Mesothelial cell of epicardium (in vitro differentiated cells): ENCODE measurements at places on chromosomes 11 and 22. TPM values are rescaled to one million over a fixed set of nuclear protein-coding genes. Genes with fewer than 3 reads are reported as not detected.

The APOA1 gene
- total RNA-seq = 0.65 to 1.1 TPM (median 0.75 TPM) in 3 replicates

The QSER1 gene
- total RNA-seq = 62.6 to 64.9 TPM (median 63.0 TPM) in 3 replicates

The GLB1L2 gene
- total RNA-seq = 8.9 to 9.9 TPM (median 9.5 TPM) in 3 replicates

The RGL4 gene
- total RNA-seq = 0.07 TPM in 1 of 3 replicates, not detected in the others

The TANGO2 gene
- total RNA-seq = 13.4 to 17.5 TPM (median 15.6 TPM) in 3 replicates

The C1QTNF6 gene
- total RNA-seq = 51.8 to 58.3 TPM (median 54.1 TPM) in 3 replicates

The BTG4 gene
- total RNA-seq = not detected in 3 replicates

The PTPRCAP gene
- total RNA-seq = 1.4 to 1.8 TPM (median 1.6 TPM) in 3 replicates

The KRTAP5-8 gene
- total RNA-seq = 0.18 to 0.73 TPM (median 0.25 TPM) in 3 replicates

The HTR3A gene
- not detected in 3 replicates for total RNA-seq

The SF1 gene
- total RNA-seq = 529 to 536 TPM (median 533 TPM) in 3 replicates

The PITPNM1 gene
- 54.9 to 56.0 TPM (median 55.8 TPM) in 3 replicates for total RNA-seq

DNA sequence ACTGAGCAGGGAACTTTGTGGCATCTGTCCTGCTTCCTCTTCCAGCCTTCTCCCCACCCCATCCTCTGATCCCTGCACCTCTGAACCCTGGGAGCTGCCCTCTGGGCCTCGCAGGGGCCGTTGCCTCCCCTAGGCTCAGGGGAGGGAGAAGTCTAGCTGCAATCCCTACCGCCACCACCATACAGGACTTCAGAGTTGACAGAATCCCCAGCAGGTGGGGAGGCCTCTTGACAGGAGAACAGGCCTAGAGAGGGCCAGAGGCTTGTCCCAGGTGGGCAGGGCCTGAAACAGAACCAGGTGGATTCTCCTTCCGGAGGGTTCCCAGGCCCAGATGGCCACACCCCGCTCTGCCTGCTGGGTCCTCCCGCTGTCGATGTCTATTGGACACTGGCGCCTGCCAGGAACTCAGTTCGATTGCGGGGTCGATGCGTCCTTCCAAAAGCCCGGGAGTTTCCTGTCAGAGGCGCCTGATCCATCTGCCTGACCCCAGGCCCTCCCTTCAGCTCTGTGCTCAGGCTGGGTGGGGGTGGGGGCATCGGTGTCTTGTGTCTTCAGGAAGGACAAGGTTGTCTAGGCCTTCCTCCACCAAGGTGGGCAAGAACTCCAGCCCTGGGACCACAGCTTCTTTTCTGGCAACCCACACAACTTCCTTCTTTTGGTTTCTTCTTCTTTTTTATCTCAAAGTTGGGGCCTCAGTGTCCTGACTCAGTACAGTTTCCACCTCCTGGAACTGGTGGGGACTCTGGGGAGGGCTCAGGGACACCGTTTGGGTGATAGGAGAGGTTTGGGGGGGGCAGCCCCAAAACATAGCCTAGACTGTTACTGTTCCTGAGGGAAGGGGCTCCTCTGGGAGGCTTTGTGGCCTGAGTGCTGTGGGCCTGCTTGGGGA is 6.4 kb downstream of the STARD10 start:
- H3K27me3 ChIP-seq = no peaks in the 10 kb centered on the region
- peaks cover 11% of the 10 kb centered on the region for H3K4me1 ChIP-seq
- no peak for DNase-seq
- peak overlapping the region; percentile 34 for H3K27ac ChIP-seq

GRCh38 chr22:44491269-44492035 is 6.6 kb downstream of the RTL6 start:
- no peak overlapping the region for H3K4me3 ChIP-seq
- peaks cover 18% of the 10 kb centered on the region for H3K4me1 ChIP-seq
- H3K27me3 ChIP-seq = no peaks in the 10 kb centered on the region
- no peak overlapping the region for H3K27ac ChIP-seq

GRCh38 chr22:17190702-17191101 is 28.5 kb downstream of the ADA2 start:
- no peaks in the 10 kb centered on the region for H3K27me3 ChIP-seq
- no peaks in the 10 kb centered on the region for H3K4me1 ChIP-seq
- no peak overlapping the region for H3K4me3 ChIP-seq
- peaks cover 8% of the 10 kb centered on the region for H3K36me3 ChIP-seq

GRCh38 chr11:78731027-78731426 is 156.4 kb upstream of the NARS2 start:
- H3K4me3 ChIP-seq = no peak overlapping the region
- H3K27me3 ChIP-seq = no peaks in the 10 kb centered on the region
- no peak overlapping the region for H3K27ac ChIP-seq
- peaks cover 3% of the 10 kb centered on the region for H3K4me1 ChIP-seq
- no peak for DNase-seq

- H3K27ac ChIP-seq = no peak overlapping the region
- H3K27me3 ChIP-seq = peaks cover 7% of the 10 kb centered on the region
- no peaks in the 10 kb centered on the region for H3K36me3 ChIP-seq
- no peak for DNase-seq
- H3K4me1 ChIP-seq = no peaks in the 10 kb centered on the region
- no peak overlapping the region for H3K4me3 ChIP-seq
Measured at GRCh38 chr22:34210301-34210700, 290.0 kb upstream of the LARGE1 start.

- peaks cover 15% of the 10 kb centered on the region for H3K27me3 ChIP-seq
- no peaks in the 10 kb centered on the region for H3K36me3 ChIP-seq
- H3K27ac ChIP-seq = no peak overlapping the region
- no peaks in the 10 kb centered on the region for H3K4me1 ChIP-seq
- no peak for DNase-seq
Measured at GRCh38 chr11:2355000-2355644, 22.0 kb upstream of the CD81 start.

DNA sequence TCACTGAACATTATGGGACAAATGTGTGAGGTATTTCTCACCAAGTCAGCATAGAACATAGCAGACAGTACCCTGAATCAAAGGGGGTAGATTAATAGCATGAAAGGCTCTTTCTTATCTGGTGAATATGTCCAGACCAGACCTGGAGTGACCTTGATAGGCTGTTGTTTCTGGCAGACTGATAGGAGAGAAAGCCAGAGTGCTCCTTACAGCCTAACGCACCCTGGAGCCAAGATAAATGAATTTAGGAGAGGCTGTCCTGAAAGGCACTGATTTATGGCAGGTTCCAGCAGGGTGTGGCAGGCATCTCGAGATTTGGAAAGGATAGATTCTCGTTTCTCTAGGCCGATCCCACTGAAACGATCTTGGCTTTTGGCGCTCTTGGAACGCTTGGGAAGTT is 204.6 kb downstream of the DBX1 start:
- H3K4me3 ChIP-seq = no peak overlapping the region
- no peak for DNase-seq
- no peaks in the 10 kb centered on the region for H3K27me3 ChIP-seq
- no peak overlapping the region for H3K27ac ChIP-seq

GRCh38 chr11:69985641-69986439 is 92.3 kb upstream of the ANO1 start:
- no peak for DNase-seq
- H3K4me3 ChIP-seq = peak overlapping the region; percentile 55
- H3K36me3 ChIP-seq = peaks cover 2% of the 10 kb centered on the region
- peaks cover 28% of the 10 kb centered on the region for H3K4me1 ChIP-seq
- H3K27me3 ChIP-seq = peaks cover 89% of the 10 kb centered on the region

DNA sequence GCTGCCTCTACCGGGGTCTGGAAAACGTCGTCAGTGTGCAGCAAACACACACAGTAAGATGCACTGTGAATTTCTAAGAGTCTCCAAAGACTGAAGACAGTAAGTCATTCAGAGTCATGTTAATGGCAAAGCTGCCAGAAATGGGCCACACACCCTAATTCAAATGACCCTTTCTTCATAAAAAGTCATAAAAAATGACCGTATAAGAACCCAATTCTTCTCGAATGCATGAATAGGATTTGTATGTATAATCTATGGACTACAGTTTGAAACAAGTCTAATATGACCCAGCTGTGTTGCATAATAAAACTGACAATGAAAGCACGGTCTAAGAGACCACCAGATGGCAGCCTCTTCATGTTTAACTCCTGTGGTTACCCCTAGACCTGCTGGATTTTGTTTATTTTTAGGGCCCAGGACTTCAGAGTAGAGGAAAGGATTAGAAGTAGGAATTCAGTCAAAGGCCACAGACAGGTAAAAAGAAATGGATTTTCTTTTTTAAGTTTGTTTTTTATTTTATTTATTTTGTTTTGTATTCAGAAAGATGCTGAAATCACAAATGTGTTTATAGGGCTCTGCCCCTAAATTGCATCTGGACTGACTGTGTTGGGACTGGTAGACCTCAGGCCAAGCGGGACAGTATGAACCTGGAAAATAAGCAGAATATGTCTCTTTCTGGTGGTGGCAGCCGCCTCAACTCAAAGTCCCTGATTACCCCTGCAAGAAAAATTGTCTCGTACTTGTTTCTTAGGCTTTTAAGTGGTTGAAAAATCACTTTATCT is 32.1 kb upstream of the SLC5A12 start:
- H3K4me3 ChIP-seq = no peak overlapping the region
- no peak for DNase-seq
- H3K27me3 ChIP-seq = peaks cover 5% of the 10 kb centered on the region
- peaks cover 6% of the 10 kb centered on the region for H3K4me1 ChIP-seq

DNA sequence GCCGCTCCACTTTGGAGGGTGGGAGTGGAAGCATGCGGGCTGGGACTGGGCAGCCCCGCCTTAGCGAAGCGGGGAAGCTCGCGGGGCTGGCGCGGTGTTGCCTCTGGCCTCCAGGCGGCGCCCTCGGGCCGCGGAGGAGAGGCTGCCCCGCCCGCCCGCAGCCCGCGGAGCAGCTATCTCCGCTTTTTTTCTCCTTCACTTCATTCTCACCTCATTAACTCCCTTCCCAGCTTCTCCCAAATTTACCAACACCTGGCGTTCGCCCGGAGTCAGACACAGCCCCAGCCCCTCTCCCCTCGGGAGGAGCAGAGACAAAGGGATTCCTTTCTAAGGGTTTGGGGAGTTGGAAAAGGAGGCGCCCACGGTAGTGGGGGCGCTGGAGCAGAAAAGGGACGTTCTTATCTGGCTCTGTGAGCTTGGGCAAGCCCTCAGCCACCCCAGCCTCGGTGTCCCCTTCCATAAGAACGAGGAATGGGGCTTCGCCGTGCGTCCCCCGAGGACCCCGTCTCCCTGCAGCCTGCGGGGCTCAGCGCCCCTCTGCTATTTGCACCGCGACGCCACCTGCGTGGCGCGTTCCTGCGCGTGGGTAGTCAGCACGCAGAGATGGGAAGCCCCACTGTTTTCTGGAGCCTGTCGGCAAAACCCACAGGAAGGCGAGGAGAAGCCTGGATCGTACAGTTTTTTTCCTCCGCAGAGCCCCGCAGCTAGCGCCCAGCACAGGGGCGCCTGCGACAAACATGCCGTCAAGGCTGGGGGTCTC is 1.5 kb upstream of the WNT11 start:
- peaks cover 18% of the 10 kb centered on the region for H3K4me1 ChIP-seq
- no peaks in the 10 kb centered on the region for H3K36me3 ChIP-seq
- peaks cover 70% of the 10 kb centered on the region for H3K27me3 ChIP-seq
- peak overlapping the region; percentile 65 for H3K4me3 ChIP-seq

GRCh38 chr11:65867284-65868071 is 5.1 kb downstream of the EFEMP2 start:
- H3K4me3 ChIP-seq = no peak overlapping the region
- no peaks in the 10 kb centered on the region for H3K27me3 ChIP-seq
- H3K4me1 ChIP-seq = peaks cover 19% of the 10 kb centered on the region

- H3K4me3 ChIP-seq = no peak overlapping the region
- H3K4me1 ChIP-seq = peaks cover 22% of the 10 kb centered on the region
- peaks cover 6% of the 10 kb centered on the region for H3K36me3 ChIP-seq
- H3K27ac ChIP-seq = no peak overlapping the region
- no peak for DNase-seq
Measured at GRCh38 chr11:503179-503981, 3.7 kb downstream of the RNH1 start.

DNA sequence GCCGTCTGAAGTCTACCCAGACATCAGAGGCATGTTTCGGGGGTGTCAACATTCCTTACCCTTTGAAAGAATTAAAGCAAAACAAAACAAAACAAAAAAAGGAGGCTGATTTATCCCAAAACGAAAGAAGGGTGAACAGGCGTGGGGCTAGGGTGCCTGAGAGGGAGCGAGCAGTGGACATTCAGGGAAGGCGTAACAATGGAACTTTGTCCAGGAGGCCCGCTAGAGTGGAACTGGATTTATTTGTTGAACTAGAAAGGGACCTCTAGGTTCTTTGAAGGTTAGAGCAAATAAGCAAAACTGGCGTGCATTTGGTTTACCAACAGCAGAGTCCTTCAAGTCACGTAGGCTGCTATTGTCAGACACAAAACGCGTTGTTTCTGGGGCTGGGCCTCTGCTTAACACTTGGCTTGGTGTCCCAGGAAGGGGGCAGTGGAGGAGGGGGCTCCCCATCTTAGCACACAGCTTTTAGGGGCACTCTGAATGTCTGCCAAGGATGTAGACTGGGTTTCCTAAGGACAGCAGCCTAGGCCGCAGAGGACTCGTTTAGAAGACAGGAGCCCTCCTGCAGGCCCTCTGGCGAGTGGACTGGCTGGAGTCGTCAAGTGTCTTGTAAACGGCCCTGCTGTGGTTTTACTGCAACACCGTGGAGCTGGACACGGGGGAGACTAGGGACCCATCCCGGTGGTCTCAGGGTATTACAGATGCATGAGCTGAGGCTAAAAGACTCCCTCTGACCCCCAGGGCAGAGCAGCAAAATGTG is 203.7 kb upstream of the SORL1-AS1 start:
- peak overlapping the region; percentile 100 for H3K27ac ChIP-seq
- DNase-seq = no peak
- H3K4me1 ChIP-seq = peaks cover 50% of the 10 kb centered on the region
- H3K36me3 ChIP-seq = no peaks in the 10 kb centered on the region

- no peaks in the 10 kb centered on the region for H3K36me3 ChIP-seq
- H3K4me3 ChIP-seq = no peak overlapping the region
- H3K27me3 ChIP-seq = no peaks in the 10 kb centered on the region
- no peak for DNase-seq
Measured at GRCh38 chr11:104322696-104323095, 158.7 kb upstream of the PDGFD start.

- no peak overlapping the region for H3K27ac ChIP-seq
- no peak overlapping the region for H3K4me3 ChIP-seq
- H3K36me3 ChIP-seq = no peaks in the 10 kb centered on the region
- no peak for DNase-seq
- peaks cover 15% of the 10 kb centered on the region for H3K4me1 ChIP-seq
- H3K27me3 ChIP-seq = peaks cover 17% of the 10 kb centered on the region
Measured at GRCh38 chr11:130611791-130612251, 163.4 kb downstream of the ADAMTS15 start.
